Tibial nerve (tissue), 4 donors: ENCODE measurements at places on chromosomes 2 and 18. TPM values are rescaled to one million over a fixed set of nuclear protein-coding genes. Genes with fewer than 3 reads are reported as not detected.
A peak's percentile ranks its signal among the peaks of the same experiment; 100 is the strongest.

GRCh38 chr2:104790100-104790811 lies 63.7 kb upstream of the POU3F3 start:
- peak; percentile 12 for DNase-seq

DNA sequence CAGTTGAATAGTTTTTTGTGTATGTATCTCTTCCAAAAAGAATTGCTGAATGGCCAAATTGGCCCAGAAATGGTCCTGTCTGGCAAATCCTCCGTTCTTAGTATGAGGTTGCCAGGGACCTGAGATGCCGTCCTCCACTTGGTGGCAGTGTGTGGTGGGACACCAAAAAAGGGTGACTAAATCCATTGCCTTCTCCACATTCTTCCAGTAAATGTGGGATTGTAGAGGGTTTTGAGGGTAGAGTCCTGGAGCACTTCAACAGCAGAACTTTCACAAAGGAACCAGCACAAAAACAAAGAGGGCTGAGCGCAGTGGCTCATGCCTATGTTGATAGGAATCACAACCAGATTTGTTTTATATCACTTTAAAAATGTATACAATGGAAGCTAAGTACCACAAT lies 199.9 kb downstream of the BCL2 start:
- DNase-seq: peak; percentile 25

DNA sequence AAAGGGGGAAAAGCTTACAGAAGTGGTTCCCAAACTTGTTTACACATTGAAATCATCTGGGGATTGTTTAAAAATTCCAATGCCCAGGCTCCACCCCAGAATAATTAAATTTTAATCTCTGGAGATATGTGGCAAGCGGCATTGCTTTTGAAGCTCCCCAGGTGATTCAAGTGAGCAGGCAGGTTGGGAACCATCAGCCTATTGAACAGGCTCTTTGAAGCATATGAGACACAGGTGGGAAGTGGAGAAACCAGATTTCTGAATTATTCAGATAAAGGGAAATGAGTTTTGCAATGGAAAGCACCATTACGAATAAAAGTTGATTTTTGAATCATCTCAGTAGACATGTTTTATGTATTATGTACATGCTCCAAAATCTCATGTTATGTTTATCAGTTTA lies 57.6 kb upstream of the NOSTRIN start:
- no peak for DNase-seq

- no peak for DNase-seq
Measured at GRCh38 chr18:76554547-76555222, 59.6 kb upstream of the ZNF516 start.

DNA sequence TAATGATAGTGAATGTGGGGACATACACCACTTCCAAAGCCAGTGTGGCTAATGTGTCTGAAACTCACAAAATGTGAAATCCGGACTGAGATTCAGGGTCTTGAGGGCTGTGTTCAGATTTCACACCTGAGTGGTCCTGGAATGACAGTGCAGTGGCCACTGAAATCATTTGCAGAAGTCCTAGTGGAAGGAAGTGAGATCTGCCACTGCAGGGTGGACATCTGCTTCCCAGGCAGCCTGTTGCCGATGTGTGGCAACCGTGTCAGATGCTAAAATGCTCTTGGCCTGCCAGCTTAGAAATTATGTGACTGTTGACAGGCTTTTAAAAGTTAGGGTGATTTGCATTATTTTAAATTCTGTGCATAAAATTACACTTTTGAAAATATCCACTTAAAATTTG lies 77.8 kb upstream of the TMEM200C start:
- DNase-seq: no peak

DNA sequence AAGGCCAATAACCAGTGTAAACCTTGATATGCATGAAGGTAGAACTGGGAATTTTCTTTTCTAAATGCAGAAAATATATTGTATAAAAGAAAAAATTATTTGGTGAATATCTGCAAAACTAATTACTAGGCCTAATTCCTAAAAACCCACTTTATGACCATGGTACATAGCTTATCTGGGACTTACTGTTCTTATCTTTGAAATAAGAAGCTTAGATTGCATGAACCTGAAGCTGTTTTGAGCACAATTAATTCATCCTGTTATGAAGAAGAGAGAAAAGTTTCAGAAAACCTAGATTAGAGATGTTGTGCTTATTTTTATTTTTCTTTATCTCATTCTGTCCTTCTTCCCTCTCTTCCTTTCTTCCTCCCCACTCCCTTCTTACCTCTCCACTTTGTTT lies 235.0 kb downstream of the GULP1 start:
- DNase-seq: no peak

- DNase-seq: no peak
Measured at GRCh38 chr18:6605115-6605869, 124.2 kb upstream of the ARHGAP28 start.

The NT5DC4 gene
- not detected for total RNA-seq
